Suprapubic skin (tissue), 4 donors: ENCODE measurements at places on chromosomes 2 and 18. TPM values are rescaled to one million over a fixed set of nuclear protein-coding genes. Genes with fewer than 3 reads are reported as not detected.

- no peak overlapping the region for H3K4me3 ChIP-seq
- DNase-seq = no peak
- H3K4me1 ChIP-seq = peaks cover 21% of the 10 kb centered on the region
- H3K27me3 ChIP-seq = no peaks in the 10 kb centered on the region
- peak overlapping the region; percentile 73 for H3K27ac ChIP-seq
Observed at GRCh38 chr2:42147641-42148274, 21.4 kb upstream of the EML4 start.

- DNase-seq = no peak
- no peaks in the 10 kb centered on the region for H3K27me3 ChIP-seq
- H3K36me3 ChIP-seq = no peaks in the 10 kb centered on the region
- H3K4me3 ChIP-seq = no peak overlapping the region
- no peak overlapping the region for H3K27ac ChIP-seq
Observed at GRCh38 chr2:217468042-217468830, 534.6 kb downstream of the TNS1 start.

GRCh38 chr2:95316466-95317122 is 19.4 kb downstream of the KCNIP3 start:
- no peak overlapping the region for H3K4me3 ChIP-seq
- peaks cover 3% of the 10 kb centered on the region for H3K27me3 ChIP-seq
- H3K4me1 ChIP-seq = peaks cover 44% of the 10 kb centered on the region
- no peak overlapping the region for H3K27ac ChIP-seq

DNA sequence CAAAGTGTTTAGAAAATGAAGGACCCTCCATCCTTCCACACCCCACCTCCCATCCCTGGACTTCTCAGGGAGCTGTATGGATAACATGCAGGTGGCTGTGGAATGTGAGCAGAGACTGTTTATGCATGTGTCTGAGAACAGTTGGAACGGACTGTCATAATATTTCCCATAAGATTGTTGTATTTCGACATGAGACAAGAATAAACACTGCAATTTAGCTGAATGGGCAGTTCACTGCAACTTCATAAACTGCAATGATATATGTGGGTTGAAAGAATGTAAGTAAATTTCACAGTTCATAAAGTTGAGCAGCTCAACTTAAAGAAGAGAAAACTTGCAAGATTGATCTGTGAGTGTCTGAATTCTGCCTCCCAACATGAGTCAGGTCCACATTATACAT is 74.6 kb downstream of the MEP1B start:
- H3K4me1 ChIP-seq = no peaks in the 10 kb centered on the region
- no peaks in the 10 kb centered on the region for H3K27me3 ChIP-seq
- H3K27ac ChIP-seq = no peak overlapping the region
- DNase-seq = no peak
- H3K4me3 ChIP-seq = no peak overlapping the region

GRCh38 chr2:238574490-238575271 is 148.0 kb downstream of the ASB1 start:
- H3K36me3 ChIP-seq = no peaks in the 10 kb centered on the region
- H3K4me3 ChIP-seq = no peak overlapping the region
- no peak for DNase-seq

GRCh38 chr2:128808462-128809258 is 490.0 kb upstream of the HS6ST1 start:
- H3K27ac ChIP-seq = peak overlapping the region; percentile 7
- peaks cover 7% of the 10 kb centered on the region for H3K4me1 ChIP-seq
- H3K36me3 ChIP-seq = no peaks in the 10 kb centered on the region
- no peak for DNase-seq

FASTKD1 gene
- 18.8 TPM for total RNA-seq

GRCh38 chr18:50274044-50274442 is 7.3 kb downstream of the MBD1 start:
- H3K27ac ChIP-seq = no peak overlapping the region
- peaks cover 4% of the 10 kb centered on the region for H3K4me1 ChIP-seq
- H3K36me3 ChIP-seq = peaks cover 75% of the 10 kb centered on the region
- no peak for DNase-seq
- H3K27me3 ChIP-seq = no peaks in the 10 kb centered on the region
- no peak overlapping the region for H3K4me3 ChIP-seq

GRCh38 chr2:29207352-29208148 is 92.3 kb downstream of the CLIP4 start:
- peaks cover 5% of the 10 kb centered on the region for H3K4me1 ChIP-seq
- H3K4me3 ChIP-seq = no peak overlapping the region
- DNase-seq = no peak
- no peaks in the 10 kb centered on the region for H3K27me3 ChIP-seq
- no peaks in the 10 kb centered on the region for H3K36me3 ChIP-seq
- H3K27ac ChIP-seq = no peak overlapping the region

SLC30A3 gene
- not detected for total RNA-seq

GAREM1 gene
- total RNA-seq = 42.9 TPM

DNA sequence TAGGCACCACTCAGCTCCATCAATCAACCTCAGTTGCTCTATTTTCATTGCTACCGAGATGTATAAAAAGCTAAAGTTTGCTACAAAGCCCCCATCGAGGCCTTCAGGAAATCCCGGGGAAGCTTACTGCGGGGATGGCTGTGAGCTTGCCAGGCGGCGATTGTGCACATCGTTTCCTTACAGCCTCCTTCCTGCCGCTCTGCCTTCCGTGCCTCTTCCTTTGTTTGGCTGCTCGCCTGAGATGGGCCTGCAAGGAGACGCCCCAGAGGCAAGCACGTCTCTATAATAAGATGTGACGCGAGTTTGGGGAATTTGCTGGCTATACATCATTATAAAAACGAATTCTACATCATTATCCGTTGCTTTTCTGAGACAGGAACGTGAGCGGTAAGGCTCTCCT is 41.6 kb downstream of the DHRS9 start:
- peaks cover 12% of the 10 kb centered on the region for H3K4me1 ChIP-seq
- no peak overlapping the region for H3K27ac ChIP-seq
- H3K27me3 ChIP-seq = peaks cover 3% of the 10 kb centered on the region
- H3K36me3 ChIP-seq = no peaks in the 10 kb centered on the region

- H3K27ac ChIP-seq = no peak overlapping the region
- H3K27me3 ChIP-seq = peaks cover 18% of the 10 kb centered on the region
- DNase-seq = no peak
- H3K36me3 ChIP-seq = no peaks in the 10 kb centered on the region
Observed at GRCh38 chr2:2720351-2720750, 389.3 kb upstream of the MYT1L start.

- H3K4me1 ChIP-seq = no peaks in the 10 kb centered on the region
- no peak for DNase-seq
- H3K36me3 ChIP-seq = no peaks in the 10 kb centered on the region
- no peaks in the 10 kb centered on the region for H3K27me3 ChIP-seq
Observed at GRCh38 chr2:18668221-18668620, 78.9 kb upstream of the NT5C1B start.

DNA sequence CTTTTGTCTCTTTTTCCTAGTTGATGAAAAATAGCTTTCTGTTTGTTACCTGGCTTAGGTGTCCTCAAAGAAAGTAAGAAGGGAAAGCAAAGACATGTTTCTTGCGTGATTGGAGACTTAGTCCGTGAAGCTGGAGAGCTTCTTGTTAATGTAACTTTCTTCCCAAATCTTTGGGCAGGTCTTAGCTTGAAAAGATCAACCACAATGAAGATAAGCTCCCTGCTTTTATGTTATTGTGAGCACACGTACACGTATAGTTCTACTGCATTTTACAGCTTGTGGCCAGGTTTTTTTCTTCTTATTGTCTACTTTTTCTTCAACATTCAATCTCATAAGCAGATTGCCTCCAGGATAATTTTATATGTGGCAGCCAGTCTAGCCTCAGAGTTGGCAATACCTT is 99.8 kb downstream of the DIS3L2 start:
- no peak overlapping the region for H3K27ac ChIP-seq
- no peaks in the 10 kb centered on the region for H3K36me3 ChIP-seq
- no peak overlapping the region for H3K4me3 ChIP-seq
- peaks cover 7% of the 10 kb centered on the region for H3K4me1 ChIP-seq

DSG1 gene
- 693 TPM for total RNA-seq

TFCP2L1 gene
- 46.6 TPM for total RNA-seq

DNA sequence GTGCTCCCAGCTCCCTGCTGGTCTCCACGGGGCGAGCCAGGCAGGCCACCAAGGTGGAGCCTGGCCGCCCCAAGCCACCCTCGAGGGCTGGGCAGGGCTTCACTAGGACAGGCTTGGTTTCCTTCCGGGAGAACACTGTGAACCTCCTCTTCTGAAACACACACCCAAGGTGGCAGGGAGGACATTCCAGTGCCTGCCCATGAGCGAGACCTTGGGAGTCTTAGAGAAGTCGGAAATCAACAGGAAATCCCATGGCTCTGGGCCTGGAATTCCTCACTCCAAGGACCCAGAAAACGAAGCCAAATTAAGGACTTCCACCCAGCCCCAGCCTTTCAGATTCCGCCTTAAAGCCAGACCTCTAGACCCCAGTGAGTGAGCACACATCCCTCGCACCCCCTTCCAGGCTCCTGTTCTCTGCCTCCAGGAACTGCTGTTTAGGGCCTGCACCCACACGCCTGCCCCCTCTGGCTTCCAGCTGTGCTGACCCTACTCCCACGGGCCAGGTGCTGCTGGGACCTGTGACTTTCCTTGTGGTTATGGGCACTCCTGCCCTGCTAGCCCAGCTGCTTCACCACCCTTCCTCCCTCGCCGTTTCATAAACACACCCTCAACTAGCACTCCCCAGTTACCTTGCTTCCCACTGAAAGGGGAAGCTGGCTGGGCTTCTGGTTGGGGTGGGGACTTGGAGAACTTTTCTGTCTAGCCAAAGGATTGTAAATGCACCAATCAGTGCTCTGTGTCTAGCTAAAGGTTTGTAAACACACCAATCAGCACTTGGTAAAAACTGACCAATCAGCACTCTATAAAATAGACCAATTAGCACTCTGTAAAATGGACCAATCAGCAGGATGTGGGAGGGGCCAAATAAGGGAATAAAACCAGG is 13.7 kb downstream of the GPR17 start:
- peak overlapping the region; percentile 75 for H3K27ac ChIP-seq
- peaks cover 6% of the 10 kb centered on the region for H3K27me3 ChIP-seq
- peaks cover under 1% of the 10 kb centered on the region for H3K36me3 ChIP-seq
- H3K4me3 ChIP-seq = no peak overlapping the region
- peaks cover 44% of the 10 kb centered on the region for H3K4me1 ChIP-seq

GRCh38 chr2:210862283-210863065 is 306.1 kb downstream of the CPS1 start:
- H3K27ac ChIP-seq = no peak overlapping the region
- DNase-seq = no peak
- no peak overlapping the region for H3K4me3 ChIP-seq

- no peak overlapping the region for H3K4me3 ChIP-seq
- DNase-seq = no peak
- no peaks in the 10 kb centered on the region for H3K36me3 ChIP-seq
- H3K27ac ChIP-seq = no peak overlapping the region
Observed at GRCh38 chr18:74380916-74381315, 65.3 kb downstream of the C18orf63 start.

- H3K27me3 ChIP-seq = no peaks in the 10 kb centered on the region
- no peak overlapping the region for H3K4me3 ChIP-seq
- no peaks in the 10 kb centered on the region for H3K36me3 ChIP-seq
- H3K27ac ChIP-seq = no peak overlapping the region
- H3K4me1 ChIP-seq = no peaks in the 10 kb centered on the region
- no peak for DNase-seq
Observed at GRCh38 chr2:156649596-156649995, 213.4 kb downstream of the GPD2 start.

KCNG2 gene
- total RNA-seq = not detected

PPP1R7 gene
- total RNA-seq = 45.5 TPM

DNA sequence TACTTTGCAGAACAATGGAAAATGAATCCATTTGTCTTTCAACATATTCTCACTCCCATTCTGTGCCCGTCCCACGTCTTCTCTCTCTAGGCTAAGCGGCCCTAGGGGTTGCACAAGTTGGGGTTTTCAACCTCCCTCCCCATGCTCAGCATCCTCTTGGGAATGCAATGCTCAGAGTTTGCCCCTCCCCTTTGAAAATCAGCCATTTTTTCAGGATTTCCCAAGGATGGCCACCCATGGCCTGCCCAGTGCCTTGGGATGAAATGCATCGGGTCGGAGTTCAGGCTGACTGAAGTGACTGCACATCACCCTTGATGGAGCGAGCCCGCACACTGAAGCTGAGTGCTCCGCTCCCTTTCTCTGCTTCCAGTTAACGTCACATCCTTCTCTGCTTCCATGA is 87.9 kb downstream of the TNS1 start:
- H3K27me3 ChIP-seq = no peaks in the 10 kb centered on the region
- no peak overlapping the region for H3K4me3 ChIP-seq
- peaks cover 5% of the 10 kb centered on the region for H3K36me3 ChIP-seq
- no peak for DNase-seq
- H3K4me1 ChIP-seq = peaks cover 88% of the 10 kb centered on the region

NPPC gene
- total RNA-seq = not detected

DNA sequence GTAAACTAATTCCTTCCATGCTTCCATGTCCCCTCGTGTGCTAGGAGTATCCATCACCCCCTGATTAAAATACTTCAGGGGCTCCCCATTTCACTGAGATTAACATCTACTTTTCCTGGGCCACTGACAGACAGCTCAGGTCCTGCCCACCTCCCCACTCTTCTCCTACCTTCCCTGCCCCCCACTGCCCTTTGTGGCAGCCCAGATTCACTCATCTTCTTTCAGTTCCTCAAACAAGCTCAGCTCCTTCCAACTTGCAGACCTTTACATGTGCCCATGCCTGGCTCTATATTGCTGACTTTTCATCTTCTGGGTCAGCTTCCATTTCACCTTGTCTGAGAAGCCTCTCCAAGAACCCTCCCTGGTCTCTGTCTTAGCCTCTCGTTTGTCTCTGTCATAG is 12.0 kb downstream of the RUFY4 start:
- no peaks in the 10 kb centered on the region for H3K27me3 ChIP-seq
- no peak for DNase-seq
- H3K4me1 ChIP-seq = no peaks in the 10 kb centered on the region

- H3K27me3 ChIP-seq = no peaks in the 10 kb centered on the region
- peaks cover 20% of the 10 kb centered on the region for H3K4me1 ChIP-seq
- no peak overlapping the region for H3K27ac ChIP-seq
- H3K4me3 ChIP-seq = peak overlapping the region; percentile 87
- H3K36me3 ChIP-seq = no peaks in the 10 kb centered on the region
Observed at GRCh38 chr18:62521593-62521992, 1.2 kb upstream of the ZCCHC2 start.

RNF25 gene
- total RNA-seq = 19.0 TPM

- H3K27ac ChIP-seq = no peak overlapping the region
- DNase-seq = no peak
- H3K27me3 ChIP-seq = no peaks in the 10 kb centered on the region
- no peaks in the 10 kb centered on the region for H3K36me3 ChIP-seq
Observed at GRCh38 chr2:7685342-7686015, 768.3 kb downstream of the RNF144A start.

- H3K4me3 ChIP-seq = no peak overlapping the region
- H3K4me1 ChIP-seq = no peaks in the 10 kb centered on the region
- no peaks in the 10 kb centered on the region for H3K36me3 ChIP-seq
- no peak overlapping the region for H3K27ac ChIP-seq
Observed at GRCh38 chr2:68594674-68595492, 48.5 kb upstream of the PROKR1 start.
